Tongue (tissue), 3 donors: ENCODE measurements at places on chromosomes 6 and 20. TPM values are rescaled to one million over a fixed set of nuclear protein-coding genes. Genes with fewer than 3 reads are reported as not detected.

- peak; percentile 76 for DNase-seq
Measured at GRCh38 chr6:52512199-52512598, 64.7 kb downstream of the TRAM2 start.

SRPK1 gene
- total RNA-seq: 28.1 TPM

DNA sequence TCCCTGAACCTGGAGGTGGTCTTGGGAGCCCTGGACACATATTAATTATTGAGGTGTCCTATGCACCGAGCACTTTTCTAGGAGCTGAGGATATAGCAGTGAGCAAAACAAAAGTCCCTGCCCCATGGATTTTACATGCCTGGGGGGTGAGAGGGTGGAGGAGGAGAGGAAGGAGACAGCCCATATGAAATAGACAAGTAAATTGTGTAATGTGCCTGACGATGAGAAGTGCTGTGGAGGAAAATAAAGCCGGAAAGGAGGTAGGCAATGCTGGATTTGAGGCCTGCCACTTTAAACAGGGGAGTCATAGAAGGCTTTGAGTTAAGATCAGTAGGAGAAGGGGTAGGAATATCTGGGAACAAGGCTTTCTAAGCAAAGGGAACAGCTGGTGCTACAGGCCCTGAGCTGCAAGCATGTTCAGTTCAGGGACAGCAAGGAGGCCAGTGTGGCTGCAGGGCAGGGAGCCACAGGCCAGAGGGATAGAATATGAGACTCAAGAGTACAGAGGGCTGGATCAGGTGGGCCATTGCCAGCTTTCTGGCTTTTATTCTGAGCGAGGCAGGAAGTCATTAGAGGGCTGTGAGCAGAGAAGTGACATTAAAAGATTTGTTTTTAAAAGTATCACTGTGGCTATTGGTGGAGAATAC is 19.1 kb upstream of the MYLIP start:
- peak; percentile 60 for DNase-seq

DNA sequence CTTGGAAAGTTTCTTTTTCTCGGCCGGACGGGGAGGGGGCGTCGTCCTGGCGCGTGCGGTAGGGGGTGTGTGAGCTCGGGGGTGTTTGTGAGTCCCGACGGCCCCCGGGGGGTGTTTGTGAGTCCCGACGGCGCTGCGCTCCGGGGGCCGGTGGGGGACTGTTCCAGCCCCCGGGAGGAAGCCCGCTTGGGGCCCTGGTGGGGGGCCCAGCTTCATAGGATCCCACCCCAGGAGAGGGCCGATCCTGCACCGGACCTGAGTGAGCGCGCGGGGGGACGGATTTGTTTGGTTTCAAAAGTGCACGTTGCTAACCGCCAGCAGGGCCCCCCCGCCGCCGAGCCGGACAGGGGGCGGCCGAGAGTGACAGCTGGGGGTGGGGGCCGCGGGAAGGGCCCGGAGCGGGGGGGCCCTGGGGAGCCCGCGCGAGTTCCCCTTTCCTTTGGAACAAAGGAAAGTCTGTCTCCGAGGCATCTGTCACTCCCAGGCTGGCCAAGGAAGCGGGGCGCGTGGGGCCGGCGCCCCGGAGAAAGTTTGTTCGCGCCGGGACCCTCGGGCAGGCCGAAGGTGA is 485 bp downstream of the TGIF2 start:
- DNase-seq: peak; percentile 70

TTLL9 gene
- 1.0 TPM for total RNA-seq

DNA sequence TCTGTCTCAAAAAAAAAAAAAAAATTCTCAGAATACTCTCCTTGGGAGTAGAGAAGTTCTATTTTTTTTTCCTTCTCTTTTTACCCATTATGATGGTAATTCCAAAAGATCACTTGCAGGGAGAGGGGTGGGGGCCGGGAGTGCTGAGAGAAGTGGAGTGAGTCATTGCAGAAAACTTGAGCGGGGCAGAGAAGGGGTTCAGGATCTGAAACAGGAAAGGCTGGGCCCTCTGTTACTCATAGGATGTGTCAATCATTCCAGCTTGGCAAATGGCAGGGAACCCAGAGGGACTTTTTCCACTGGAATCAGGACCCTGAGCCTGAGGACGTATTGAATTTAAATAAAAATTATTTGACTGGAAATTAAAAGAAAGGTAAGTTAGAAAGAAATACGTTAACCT is 111.4 kb upstream of the ARMC2 start:
- no peak for DNase-seq

GRCh38 chr20:52379723-52380336 is 188.3 kb upstream of the ZFP64 start:
- DNase-seq: peak; percentile 46

- peak; percentile 80 for DNase-seq
Measured at GRCh38 chr20:34980543-34981233, 25.0 kb downstream of the MYH7B start.

DNA sequence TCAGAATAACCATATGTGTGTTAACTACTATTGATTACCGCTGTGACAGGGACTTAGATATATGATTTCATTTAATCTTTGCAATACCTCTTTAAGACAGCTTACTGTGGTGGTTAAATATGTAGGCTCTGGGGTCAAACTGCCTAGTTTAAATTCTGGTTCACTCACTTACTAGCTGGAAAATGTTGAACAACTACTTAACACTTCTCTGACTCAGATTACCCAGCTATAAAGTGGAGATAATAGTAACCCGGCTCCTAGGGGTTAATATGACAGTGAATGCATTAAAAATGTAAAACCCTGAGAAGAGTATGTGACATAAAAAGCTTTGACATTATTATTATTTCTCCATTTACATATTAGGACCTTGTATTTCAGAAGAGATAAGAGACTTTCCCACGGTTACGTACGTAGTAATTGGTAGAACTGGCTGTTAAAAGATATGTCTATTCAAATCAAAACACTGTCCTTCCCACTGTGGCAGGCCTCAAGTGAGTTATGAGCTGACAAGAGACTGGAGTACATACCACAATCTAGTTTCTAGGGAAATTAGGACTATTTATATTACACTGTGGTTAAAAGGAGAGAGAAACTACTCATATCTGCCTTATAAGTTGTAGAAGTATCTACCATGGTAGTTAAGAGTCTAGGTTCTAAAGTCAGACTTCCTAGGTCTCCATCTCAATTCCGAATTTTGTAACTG is 4.4 kb upstream of the PLCB1 start:
- no peak for DNase-seq

BTN1A1 gene
- total RNA-seq: not detected

PRR18 gene
- 0.10 TPM for total RNA-seq

DNA sequence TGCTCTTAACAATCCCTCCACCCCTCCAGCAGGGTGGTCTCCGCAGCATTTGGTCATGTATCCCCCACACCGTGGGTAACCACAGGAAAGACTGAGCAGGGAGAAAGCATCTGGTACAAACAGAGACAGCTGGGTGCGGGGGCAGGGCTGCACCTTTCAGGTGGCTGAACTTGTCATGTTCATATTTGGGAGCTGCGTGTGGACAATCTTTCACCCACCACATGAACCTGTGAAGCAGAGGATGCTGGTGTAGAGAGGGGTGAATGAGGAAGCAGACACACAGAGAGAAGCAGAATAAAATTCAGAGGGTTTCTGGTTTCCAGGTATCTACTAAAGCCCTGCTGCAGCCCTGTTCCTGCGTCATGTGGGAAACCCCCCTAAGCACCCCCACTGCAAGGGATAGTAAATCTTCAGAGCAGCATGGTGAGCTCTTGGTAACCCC is 8.9 kb downstream of the GFOD1 start:
- DNase-seq: no peak

GRCh38 chr20:24628985-24629384 is 159.6 kb downstream of the SYNDIG1 start:
- DNase-seq: no peak

DPPA5 gene
- total RNA-seq: not detected

MUCL3 gene
- total RNA-seq: not detected

GRCh38 chr20:40978761-40979160 is 49.9 kb upstream of the TOP1 start:
- no peak for DNase-seq

ZNF184 gene
- total RNA-seq: 15.4 TPM

DNA sequence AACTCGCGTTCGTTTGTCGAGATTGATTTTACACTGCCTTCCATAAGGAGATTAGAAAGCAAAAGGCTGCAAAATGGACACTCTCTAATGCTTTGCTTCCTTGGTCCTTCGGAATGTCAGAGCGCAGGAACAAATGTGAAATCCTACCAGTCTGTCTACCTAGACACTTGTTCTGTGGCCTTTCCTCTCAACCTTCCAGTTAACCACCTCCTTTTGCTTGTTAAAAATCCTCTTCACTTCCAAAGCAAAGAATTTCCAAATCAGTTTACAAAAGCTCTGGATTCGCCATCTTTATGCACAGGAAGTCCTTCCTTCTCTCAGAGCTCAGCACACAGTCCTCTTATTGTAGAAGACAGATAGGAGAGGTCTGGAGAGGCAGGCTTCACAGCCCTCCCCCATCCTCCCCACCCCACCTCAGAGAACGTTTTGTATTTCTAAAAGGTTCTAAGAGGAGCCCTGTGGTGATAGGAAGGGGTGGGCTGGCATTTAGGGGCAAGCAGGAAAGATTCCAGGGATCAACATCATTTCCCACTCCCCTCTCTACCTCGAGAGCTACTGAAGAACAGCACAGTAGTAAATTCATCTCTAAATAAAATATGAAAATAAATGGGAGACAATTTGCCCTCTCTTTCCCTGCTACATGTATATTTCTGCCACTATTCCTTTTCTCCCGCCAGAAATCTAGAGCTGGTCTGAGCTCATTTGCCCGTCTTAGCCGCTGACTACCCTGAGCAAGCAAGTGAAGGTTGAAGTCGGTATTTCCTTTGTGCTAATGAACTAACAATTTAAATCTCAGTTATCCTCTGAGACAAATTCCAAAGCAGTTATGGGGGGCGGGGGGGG is 18.9 kb downstream of the TFAP2A start:
- DNase-seq: no peak

DNA sequence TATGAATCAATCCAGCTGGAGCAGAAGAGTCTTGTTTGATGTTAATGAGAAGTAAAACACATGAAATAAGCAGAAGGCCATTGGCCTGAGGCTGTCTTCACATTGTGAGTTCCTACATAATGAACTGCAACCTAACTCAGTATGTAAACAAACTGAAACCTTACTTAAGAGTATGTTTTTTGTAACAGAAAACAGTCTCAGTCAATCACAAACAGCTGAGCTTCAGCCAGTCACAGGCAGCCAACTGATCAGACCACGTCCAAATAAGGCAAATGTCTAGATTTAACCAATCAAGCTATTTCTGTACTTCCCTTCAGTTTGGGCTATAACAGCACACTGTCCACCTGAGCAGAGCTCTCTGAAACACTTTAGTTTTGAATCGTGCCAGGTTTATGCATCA is 234.7 kb downstream of the TRDN start:
- peak; percentile 22 for DNase-seq

GRCh38 chr20:48354903-48355302 is 472.9 kb downstream of the PREX1 start:
- no peak for DNase-seq

SMIM28 gene
- total RNA-seq: not detected

DNA sequence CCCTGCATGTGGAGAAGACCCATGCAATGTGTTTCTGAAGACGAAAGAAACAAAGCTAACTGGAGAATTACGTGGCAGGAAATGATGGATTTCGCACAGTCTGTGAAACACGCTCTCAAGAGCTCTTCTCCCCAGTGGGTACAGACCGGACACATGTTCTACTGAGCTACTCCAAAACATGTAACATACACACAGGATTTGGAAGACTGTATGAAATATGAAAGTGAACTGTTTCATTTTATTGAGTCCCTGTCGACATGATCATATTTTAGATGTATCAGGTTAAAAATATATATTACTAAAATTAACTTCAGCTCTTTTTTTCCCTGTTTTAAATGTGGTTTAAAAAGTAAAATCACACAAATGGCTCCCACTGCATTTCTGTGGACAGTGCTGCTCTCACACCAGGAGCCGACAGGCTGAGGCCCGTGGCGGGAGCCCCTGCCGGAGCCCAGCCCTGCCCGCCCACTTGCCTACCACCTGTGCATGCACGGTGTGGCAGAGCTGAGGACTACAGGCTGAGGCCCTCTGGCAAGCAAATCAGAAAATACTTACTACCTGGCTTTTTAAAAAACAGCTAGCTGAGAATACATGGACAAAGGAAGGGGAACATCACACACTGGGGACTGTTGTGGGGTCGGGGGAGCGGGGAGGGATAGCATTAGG is 58.9 kb upstream of the NXT1 start:
- no peak for DNase-seq
